Neural crest cell (in vitro differentiated cells): ENCODE measurements at places on chromosomes 3 and 15. TPM values are rescaled to one million over a fixed set of nuclear protein-coding genes. Genes with fewer than 3 reads are reported as not detected.

GRCh38 chr15:70314018-70314354 lies 216.3 kb upstream of the TLE3 start:
- peaks cover 6% of the 10 kb centered on the region for H3K27me3 ChIP-seq
- no peaks in the 10 kb centered on the region for H3K36me3 ChIP-seq
- H3K27ac ChIP-seq = no peak overlapping the region
- peaks cover under 1% of the 10 kb centered on the region for H3K4me1 ChIP-seq
- no peak for DNase-seq

GRCh38 chr3:14506626-14507304 lies 33.4 kb downstream of the GRIP2 start:
- H3K27ac ChIP-seq = no peak overlapping the region
- no peak overlapping the region for H3K4me3 ChIP-seq
- H3K36me3 ChIP-seq = peaks cover 6% of the 10 kb centered on the region
- DNase-seq = no peak
- peaks cover 12% of the 10 kb centered on the region for H3K4me1 ChIP-seq

DNA sequence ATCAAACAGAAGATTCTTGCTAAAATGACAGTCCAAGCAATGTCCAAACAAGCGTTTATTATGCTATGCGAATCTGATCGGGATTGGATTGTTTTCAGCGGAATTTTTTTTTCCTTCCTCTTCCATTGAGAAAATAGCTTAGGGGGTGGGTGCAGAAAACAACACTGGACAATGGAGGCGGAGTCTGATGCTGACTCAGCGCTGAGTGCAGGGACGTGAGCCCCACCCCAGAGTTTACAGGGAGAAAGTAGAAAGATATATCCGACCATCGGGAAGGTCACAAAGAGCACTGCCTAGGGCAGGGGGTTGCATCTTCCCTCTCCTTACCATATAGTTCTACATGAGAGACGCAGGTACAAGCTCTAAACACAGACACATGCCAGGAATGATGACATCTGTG lies 117.0 kb downstream of the FOXP1 start:
- no peaks in the 10 kb centered on the region for H3K36me3 ChIP-seq
- H3K27me3 ChIP-seq = no peaks in the 10 kb centered on the region
- peaks cover 19% of the 10 kb centered on the region for H3K4me1 ChIP-seq
- no peak overlapping the region for H3K4me3 ChIP-seq
- H3K27ac ChIP-seq = no peak overlapping the region
- DNase-seq = no peak

The RBPMS2 gene
- total RNA-seq = 40.3 and 40.5 TPM in 2 replicates
